Non-pigmented ciliary epithelial cell (primary cell): ENCODE measurements at places on chromosomes 2 and 18.

DNA sequence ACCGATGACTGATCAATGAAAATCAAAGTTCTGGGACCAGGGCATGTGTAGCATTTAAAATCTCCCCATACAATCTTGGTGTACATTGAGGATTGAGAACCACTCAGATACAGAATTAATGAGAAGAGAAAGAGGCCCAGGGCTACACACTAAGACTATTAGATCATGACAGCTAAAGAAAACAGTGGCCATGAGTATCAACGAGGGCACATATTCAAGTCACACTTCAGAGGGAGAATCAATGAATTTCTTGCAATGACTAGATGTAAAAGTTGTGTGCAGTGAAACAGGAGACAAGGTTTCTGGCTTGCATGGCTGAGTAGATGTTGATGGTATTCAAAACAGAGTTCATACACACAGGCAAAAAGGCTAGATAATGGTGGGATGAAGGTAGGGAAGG, 29.1 kb downstream of the METTL8 start:
- no peak for DNase-seq

DNA sequence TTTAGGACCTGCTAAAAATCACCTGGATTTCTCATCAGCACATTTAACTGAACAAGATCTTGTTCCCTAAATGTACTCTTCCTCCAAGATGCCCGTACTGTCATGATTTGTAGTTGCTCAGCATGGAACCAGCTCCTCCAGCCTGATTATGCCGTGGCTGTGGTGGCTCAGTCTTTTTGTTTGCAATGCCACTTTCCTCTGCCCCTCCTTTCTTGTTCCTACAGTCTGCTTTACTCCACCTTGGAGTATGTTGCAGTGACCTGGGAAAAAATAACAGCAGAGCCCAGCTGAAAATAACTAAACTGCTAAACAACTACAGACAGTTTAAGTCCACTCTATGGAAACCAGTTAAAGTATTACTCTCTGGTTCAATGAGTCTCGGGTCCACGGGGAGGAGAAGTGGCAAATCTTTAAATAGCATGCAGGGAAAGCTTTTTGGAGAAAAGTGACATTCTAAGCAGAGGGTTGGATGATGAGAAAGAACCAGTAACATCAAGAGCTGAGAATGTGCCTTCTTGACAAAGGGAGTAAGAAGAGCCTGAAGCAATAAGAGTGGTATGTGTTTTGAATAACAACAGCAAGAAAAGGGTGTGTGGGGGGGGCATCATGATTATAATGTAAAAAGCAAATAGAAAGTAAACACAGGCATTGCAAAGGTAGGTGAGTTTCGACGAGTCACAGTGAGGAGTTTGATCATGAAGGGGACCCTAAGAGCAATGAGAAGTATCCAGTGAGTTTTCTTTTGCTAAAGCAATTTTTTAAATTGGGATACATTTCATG, 225.7 kb downstream of the TMX3 start:
- DNase-seq = no peak

- no peak for DNase-seq
These were observed 187.5 kb downstream of the SCG2 start for GRCh38 chr2:223414646-223415045.

DNA sequence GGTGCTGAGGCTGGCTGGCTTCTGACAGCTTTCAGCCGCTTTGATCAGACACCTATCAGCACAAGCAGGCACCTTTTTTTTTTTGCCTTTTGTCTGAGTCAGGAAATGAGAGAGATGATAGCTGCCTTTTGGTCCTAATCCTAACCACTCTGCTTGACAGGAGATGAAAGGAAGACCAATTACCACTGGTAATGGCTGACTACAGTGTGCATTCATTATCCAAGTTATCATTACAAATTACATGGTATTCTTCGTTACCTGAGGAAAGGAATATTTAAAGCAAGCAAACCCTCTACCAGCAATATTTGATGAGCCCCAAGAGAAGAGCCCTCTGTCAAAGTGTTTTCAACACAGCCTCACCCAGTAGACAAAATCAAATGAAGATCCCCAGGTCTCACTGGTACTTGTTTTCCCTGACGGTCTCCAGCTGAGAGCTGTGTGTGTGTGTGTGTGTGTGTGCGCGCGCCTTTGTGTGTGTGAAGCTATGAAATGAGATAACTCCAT, 925.7 kb downstream of the DCDC2C start:
- DNase-seq = no peak

DNA sequence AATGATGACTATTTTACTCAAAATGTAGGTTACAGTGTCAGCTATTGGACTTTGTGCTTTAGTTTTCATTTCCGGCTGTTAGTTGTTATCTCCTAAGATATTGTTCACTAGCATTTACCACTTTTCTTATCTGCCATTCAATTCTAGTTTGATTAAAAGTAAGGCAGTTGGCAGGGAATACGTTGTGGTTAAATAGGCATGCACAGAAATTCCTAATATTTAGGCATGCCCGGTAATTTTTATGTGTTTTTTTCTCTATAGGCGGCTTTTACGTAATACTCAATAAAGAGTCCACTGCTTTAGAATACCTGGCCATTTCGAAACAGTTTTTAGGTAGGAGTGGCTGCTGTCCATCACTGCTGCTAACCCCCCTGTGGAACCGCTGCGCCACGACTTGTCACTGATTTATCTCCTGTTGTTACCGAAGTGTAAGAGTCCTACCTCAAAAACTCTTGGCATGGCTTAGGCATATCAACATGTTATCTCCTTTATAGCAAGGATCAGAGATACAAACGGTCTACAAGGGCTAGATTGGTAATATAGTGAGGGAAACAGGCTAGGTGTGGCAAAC, 39.5 kb downstream of the BABAM2 start:
- no peak for DNase-seq

DNA sequence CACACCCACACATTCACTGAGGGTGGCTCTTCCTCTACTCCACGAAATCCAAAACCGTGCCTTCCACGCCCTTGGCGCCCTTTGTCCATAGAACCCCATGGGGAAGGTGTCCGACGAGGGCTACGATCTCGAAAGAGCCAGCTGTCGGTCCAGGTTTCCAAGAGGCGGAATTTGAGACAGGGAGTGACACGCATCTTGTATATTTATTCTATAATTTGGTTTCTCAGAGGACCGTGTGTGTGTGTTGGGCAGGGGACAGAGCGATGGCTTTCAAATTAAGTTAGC, 726 bp downstream of the C2orf69 start:
- no peak for DNase-seq

DNA sequence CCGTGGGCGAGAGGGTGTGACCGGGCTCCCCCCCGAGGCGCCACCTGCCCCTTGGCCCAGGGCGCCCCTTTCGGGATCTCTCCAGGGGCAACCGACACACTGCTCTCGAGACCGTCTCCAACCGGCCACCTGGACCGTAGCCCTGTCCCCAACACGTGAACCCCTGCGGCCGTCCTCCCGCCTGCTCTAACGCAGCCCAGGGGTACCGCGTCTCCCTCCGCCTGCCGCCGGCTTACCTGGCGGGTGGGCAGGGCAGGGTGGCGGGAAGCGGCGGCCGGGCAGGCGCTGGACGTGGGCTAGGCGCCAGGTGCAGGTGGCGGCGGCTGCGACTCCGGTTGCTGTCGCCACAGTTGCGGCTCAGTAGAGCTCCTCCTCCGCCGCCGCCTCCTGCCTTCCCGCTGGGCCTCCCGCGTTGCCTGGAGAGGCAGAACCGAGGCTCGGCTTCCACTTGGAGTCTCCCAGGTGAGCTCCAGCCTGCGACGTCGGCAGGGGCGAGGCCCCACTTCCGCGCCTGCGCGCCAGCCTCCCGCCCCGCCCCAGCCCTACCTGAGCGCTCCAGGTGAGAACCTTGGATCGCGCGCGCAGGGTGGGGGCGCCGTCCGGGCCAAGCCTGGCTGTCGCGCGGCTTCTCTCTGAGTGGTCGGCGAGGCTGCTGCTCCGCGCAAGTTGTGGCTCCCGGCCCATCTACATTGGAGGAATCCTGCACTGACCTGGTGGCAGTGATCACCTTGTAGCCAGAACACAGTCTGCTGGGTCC, at the start of gene GALNT3:
Gene GALNT3, minus strand, starts transcription at position 469 of the 757 bp plus-strand sequence. CDS start 23,547 bp downstream, outside the sequence.
- no peak for DNase-seq

GRCh38 chr2:236001854-236002253, 166.3 kb downstream of the GBX2 start:
- no peak for DNase-seq

- no peak for DNase-seq
These were observed 40.1 kb downstream of the AOX1 start for GRCh38 chr2:200625958-200626363.

GRCh38 chr2:172339371-172340010, 87.9 kb upstream of the ITGA6 start:
- no peak for DNase-seq
